Inflammatory macrophage treated with lipopolysaccharide for 4 hours (primary cell): ENCODE measurements at places on chromosomes 11 and 22.

GRCh38 chr11:8020244-8020597, 33.1 kb downstream of the EIF3F start:
- no peak for DNase-seq

- no peak for DNase-seq
These were observed 484 bp downstream of the CHCHD10 start for GRCh38 chr22:23767303-23767672.

GRCh38 chr11:120863359-120863758, 160.5 kb upstream of the TBCEL start:
- no peak for DNase-seq

DNA sequence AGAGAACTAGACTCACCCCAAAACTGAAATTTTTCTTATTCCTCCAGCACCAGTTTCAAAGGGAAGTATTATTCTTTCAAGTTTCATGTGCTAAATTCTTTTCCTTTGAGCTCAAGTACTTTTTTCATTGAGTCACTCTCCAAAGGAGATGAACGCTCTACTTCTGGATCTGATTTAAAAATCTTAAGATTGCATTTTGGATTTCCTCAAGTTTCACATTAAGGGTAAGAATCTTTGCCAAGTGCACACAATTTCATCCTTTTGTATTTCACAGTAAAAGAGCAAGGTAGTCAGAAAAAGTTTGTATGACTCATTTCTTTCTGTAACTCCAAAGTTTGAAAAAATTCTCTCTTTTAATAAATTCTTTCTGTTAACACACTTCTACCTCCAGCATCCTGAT, 435.5 kb downstream of the RAB38 start:
- DNase-seq, result no peak

- DNase-seq, result no peak
These were observed 66.3 kb upstream of the SYN3 start for GRCh38 chr22:33124471-33124870.

GRCh38 chr11:19766206-19766605, 53.6 kb downstream of the NAV2 start:
- DNase-seq, result no peak

DNA sequence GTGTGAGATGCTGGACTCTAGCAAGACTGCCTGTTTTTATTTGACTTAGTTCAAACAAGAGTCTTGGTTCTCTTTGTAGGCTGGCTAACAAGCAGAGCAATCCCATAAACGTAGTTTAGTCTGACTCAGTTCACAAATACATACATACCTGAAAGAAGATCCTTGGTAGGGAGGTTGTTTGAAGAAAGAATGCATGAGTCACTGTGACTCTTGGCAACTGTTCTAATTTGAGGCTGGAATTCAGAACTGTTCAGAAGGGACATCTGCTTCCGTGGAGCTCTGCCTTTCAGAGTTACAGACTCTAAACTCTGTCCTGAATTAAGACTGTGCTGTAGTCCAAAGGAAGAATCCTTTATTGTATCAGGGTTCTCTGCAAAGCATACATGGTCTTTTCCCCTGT, 32.2 kb downstream of the C2CD3 start:
- DNase-seq, result no peak

DNA sequence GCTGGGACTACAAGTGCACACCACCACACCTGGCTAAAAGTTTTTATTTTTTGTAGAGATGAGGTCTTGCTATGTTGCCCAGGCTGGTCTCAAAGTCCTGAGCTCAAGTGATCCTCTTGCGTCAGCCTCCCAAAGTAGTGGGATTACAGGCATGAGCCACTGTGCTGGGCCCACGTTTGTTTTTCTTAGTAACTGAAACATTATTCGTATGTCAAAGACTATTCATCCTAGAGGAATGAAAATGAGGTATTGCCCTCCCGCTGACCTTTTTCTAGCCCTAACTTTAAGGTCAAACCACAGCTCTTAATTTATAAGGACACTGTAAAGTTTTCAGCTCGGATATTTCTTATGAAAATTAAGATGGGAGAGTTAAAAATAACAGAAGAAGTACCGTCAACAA, 33.2 kb upstream of the PAX6 start:
- DNase-seq, result no peak

GRCh38 chr11:47177229-47177845, 658 bp upstream of the ARFGAP2 start:
- peak; percentile 91 for DNase-seq

- DNase-seq, result no peak
These were observed 817.4 kb downstream of the NTM start for GRCh38 chr11:132187814-132188213.

DNA sequence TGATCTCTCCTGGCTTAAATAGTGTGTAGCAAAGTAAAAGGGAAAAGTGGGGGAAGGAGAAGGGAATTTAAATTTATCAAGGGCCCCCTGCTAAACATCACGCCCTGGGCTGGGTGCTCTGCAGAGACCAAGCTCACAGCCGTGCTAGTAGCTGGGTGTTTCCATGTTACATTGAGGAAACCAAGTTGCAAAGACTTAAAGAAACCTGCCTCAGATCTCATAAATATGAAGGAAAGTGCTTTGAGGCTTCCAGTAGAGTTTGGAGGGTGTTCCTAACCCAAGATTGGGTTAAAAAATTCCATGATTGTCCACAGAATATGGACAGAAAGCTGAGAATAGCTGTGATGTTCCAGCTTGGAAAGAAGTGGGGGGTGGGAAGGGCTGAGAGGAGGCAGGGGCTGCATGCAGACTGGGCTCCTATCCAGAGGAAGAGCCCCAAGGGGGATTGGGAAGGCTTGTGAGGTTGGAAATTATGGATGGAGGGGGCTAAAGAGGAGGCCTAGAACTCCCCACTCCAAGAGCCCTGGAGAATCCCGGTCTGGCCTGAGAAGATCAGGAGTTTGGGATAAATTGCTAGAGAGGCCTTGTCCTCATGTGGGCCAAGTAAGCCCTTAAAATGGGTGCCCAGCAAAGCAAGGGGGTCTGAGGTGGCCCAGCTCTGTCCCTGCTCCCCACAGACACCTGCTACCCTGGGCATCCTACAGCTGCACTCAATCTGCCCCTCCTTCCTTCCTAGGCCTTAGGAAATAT, 25.0 kb upstream of the OAF start:
- DNase-seq, result no peak

- no peak for DNase-seq
These were observed 27.5 kb upstream of the OR9I1 start for GRCh38 chr11:58152781-58153180.

- DNase-seq, result no peak
These were observed 47.1 kb downstream of the ASCL2 start for GRCh38 chr11:2223153-2223794.
